Left renal pelvis (tissue), 4 donors: ENCODE measurements at places on chromosomes 3 and 15.

GRCh38 chr15:55007561-55007960, 189.2 kb downstream of the RSL24D1 start:
- no peak for DNase-seq

- no peak for DNase-seq
Measured at GRCh38 chr3:59321881-59322540, 272.2 kb upstream of the CFAP20DC start.

DNA sequence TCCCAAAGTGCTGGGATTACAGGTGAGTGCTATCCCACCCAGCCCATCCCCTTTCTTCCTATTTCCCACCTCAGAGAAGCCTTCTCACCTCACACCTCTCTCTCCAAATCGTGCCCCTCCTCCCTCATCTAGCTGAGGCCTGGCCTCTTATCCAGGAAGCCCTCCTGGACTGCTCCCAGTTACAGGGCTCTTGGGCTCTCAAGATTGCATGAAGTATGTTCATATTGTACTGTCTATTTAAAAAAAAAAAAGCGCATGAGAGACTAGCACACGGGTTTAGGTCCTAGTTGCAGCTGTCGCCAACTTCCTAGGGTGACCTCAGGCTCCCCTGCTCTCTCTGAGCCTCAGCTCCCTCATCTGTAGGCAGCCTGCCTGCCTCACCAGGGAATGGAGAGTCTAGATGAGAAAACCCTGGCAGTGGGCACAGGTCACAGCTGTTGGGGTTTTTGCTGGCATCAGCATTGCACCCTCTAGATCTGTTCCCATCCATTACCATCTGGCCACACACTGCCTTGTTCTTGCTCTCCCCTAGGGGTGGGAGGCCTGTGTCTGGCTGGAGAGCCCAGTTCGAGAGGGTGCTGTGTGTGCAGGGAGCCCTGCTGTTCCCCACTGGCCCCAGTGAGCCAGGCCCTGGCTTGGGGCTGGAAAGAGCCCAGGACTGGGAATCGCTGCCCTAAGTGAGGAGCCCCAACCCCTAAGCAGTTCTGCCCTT, 24.2 kb upstream of the C15orf39 start:
- no peak for DNase-seq

- peak; percentile 23 for DNase-seq
Measured at GRCh38 chr3:78204977-78205376, 1165.1 kb downstream of the ROBO2 start.

GRCh38 chr3:146536681-146537080, 7.7 kb downstream of the PLSCR1 start:
- DNase-seq: no peak

DNA sequence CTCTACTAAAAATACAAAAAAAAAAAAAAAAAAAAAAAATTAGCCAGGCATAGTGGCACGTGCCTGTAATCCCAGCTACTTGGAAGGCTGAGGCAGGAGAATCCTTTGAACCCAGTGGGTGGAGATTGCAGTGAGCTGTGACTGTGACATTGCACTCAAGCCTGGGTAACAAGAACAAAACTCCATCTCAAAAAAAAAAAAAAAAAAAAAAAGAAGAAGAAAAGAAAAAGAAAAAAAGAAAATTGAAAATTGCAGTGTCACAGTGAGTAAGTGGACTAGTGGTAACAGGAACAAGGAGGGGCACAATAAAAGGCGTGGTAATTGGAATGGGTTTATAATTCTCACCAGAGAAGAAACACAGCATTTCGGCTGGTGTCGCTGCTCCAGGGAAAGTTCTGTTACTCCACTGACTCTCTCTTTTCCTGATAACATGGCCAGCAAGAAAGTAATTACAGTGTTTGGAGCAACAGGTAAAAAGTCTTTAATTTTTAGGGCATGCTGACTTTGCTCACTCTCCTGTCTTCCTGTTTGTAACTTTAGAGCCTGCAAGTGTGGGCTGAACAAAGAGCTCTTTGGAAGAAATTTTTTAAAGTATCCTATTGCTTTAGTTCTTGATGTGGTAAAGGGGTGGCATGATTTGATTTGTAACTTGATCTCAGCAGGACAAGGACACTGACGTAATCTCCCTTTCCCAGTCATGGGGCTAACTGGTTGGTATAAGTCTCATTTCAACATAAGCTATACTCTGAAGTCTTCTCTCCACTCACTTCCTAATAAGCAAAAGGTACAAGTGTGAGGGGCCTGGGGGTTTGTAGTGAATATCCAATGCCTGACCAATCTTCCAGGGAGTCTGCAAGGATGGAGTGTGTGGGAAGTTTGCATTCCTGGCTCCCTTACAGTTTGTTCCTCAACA, 22.1 kb upstream of the TRA2B start:
- DNase-seq: no peak

DNA sequence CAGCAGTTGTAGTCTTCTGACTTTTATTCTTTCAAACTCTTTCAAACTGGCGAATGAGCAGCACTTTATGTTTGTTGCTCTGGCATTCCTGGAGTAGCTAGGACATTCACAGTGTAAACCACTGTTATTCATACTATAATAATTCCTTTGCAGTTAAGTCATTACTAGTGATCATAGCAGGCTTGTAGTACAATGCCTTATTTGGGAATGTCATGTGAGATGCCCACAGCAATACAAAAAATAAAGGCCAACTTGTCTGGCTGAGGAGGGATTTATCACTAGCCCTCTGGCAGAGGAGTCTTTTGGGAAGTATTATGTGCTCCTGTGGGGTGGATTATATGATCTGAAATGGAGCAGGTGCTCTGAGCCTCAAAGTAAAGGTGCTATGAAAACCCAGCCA, 197.2 kb downstream of the VGLL3 start:
- no peak for DNase-seq

- DNase-seq: no peak
Measured at GRCh38 chr3:97687734-97688133, 76.8 kb upstream of the ARL6 start.

GRCh38 chr3:17469954-17470353, 272.5 kb downstream of the TBC1D5 start:
- DNase-seq: no peak

- DNase-seq: no peak
Measured at GRCh38 chr3:188365988-188366698, 212.2 kb downstream of the LPP start.

GRCh38 chr3:172538368-172539151, 15.3 kb upstream of the TNFSF10 start:
- DNase-seq: no peak

- DNase-seq: no peak
Measured at GRCh38 chr3:60609446-60609845, 641.8 kb downstream of the FHIT start.

GRCh38 chr3:59433546-59433945, 383.7 kb upstream of the CFAP20DC start:
- DNase-seq: no peak

DNA sequence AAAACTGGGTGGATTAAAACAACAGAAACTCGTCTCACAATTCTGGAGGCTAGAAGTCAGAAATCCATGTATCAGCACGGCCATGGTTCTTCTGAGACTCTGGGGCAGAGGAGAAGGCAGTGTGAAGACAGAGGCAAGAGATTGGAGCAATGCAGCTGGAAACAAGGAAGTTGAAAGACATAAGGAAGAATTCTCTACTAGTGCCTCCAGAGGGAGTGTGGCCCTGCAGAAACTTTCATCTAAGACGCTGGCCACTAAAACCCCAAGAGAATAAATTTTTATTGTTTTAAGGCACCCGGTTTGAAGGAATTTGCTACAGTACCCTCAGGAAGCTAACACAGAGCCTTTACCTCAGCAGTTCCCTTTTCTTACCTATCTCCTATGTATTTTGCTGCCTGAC, 1012.2 kb upstream of the CADM2 start:
- DNase-seq: no peak

GRCh38 chr3:102258666-102259227, 176.1 kb upstream of the ZPLD1 start:
- DNase-seq: no peak

- no peak for DNase-seq
Measured at GRCh38 chr3:50807266-50807665, 132.5 kb downstream of the DOCK3 start.

DNA sequence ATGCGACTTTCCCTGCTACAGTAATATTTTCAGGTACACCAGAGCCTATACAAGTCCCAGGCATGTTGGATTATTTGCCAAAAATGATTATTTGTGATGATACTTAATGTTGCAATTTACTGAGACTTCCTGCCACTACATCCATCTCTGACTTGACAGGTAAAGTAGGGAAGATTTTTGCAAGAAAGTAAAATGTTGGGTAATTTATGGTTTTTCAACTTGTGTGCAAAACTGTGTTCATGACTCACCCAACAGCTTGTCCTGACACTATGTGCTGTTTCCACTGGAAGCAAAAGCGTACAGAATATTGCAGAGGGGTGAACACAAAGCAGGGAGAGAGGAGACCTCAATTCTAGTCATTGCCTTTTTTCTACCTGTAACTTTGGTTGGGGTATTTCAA, 5.4 kb upstream of the CRBN start:
- no peak for DNase-seq

GRCh38 chr3:23079976-23080375, 123.2 kb upstream of the UBE2E2 start:
- no peak for DNase-seq

DNA sequence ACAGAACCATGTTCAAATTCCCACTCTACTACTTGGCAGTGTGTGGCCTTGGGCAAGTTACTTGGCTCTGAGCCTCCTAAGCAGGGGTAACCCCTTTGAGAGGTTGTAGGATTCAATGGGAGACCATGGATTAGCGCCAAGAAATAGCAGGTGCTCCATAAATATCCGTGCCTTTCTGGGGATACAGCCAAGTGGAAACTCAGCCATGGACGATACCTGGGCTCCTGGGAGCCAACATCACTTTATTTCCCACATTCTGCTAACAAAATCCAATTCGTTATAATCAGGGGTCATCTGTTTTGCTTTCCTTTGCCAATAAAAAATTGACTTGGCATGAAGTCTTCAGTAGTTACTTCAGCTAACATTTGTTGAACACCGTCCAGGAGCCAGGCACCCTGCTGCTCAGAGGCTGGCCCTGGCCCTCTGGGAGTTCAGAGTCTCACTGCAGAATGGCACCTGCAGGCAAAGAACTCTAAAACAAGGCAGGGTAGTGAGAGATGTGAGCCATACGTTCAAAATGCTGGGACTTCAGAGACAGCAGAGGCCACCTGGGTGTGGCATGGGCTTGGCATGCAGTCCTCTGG, 42.3 kb downstream of the ZDHHC19 start:
- DNase-seq: no peak

DNA sequence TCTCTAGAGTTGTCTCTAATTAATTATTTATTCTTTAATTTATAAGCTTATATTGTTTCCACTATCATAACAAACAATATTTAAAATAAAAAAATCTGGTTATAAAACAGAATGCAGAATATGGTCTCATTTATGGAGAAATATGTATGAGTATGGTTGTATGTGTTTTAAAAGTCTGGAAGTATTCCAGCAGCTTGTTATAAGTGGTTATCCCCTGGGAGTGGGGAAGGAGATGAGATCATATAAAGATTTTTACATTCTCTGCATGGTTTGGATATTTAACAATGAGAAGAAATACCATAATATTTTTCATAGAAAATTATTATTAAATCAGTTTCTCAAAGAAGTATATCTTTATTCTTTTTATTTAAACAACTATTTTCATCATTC, 135.4 kb upstream of the MB21D2 start:
- no peak for DNase-seq

- DNase-seq: no peak
Measured at GRCh38 chr3:172283841-172284357, 164.4 kb downstream of the GHSR start.

DNA sequence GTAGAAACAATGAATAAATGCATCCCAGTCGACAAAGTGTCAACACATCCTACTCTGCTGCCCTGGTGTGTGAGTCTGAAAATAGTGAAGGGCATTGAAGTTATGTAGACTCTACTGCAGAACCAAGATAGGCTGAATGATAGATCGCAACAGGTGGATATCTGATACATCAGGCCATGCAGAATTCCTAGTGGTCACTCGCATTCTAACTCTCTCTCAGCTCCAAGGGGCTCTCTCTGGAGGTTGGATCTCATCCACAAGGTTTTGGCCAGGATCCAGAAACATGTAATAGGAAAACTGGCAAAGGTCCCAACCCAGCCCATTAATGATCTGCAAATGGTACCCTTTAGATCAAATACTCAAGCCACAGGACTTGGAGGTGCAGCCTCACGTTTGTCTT, 514.1 kb downstream of the MAGI1 start:
- no peak for DNase-seq

DNA sequence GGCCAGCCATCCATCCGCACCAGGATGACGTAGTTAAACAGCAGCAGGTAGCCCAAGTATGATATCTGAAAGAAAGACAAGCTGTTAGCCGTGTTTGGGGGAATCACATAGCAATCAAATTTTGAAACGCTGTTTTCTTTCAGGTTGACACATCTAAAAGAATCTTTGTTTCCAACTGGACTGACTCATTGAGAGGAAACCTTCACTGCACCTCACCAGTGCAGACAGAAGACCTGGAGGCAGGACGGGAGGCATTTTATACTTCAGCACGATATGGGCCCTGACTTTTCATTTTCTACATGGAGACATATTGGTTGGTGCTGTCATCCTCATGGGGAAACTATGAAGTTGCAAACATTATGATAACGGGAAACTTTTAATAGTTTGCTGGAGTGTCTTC, 44.2 kb upstream of the MTMR10 start:
- DNase-seq: no peak

GRCh38 chr3:128550471-128551126, 57.6 kb upstream of the GATA2 start:
- DNase-seq: no peak

GRCh38 chr3:57927916-57928315, 80.3 kb upstream of the FLNB start:
- DNase-seq: no peak

DNA sequence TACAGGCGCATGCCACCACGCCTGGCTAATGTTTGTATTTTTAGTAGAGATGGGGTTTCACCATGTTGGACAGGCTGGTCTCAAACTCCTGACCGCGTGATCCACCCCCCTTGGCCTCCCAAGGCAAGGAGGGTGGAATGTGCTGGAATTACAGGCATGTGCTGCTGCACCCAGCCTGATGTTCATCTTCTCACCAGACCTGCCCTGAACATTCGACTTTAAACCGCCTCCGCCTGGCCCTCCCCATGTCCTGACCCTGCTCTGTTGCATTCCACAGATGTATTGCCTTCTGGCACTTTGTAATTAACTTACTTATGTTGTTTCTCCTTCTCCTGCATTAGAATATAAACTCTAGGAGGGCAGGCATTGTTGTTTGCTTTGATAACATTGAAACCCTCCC, 102.1 kb downstream of the LINGO1 start:
- no peak for DNase-seq

- DNase-seq: no peak
Measured at GRCh38 chr3:126289096-126289495, 68.1 kb downstream of the KLF15 start.

- no peak for DNase-seq
Measured at GRCh38 chr3:139289860-139290524, 53.8 kb upstream of the MRPS22 start.

DNA sequence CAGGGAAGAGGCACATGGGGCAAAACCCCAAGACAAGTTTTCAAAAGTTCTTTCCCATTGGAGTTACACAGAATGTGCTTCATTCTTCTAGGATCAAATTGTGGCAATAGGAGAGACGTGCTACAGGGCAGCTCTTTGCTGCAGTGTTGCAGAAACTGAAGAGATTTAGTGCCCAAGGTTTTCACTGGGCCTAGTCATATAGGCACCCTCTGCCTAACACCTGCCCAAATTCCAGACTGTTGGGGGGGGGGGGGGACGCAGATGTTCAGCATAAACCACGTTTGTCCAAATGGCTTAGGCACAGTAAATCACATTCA, 346.8 kb upstream of the ZNF717 start:
- no peak for DNase-seq
